ENCODE measurements at places on chromosomes 13 and 19.

DNA sequence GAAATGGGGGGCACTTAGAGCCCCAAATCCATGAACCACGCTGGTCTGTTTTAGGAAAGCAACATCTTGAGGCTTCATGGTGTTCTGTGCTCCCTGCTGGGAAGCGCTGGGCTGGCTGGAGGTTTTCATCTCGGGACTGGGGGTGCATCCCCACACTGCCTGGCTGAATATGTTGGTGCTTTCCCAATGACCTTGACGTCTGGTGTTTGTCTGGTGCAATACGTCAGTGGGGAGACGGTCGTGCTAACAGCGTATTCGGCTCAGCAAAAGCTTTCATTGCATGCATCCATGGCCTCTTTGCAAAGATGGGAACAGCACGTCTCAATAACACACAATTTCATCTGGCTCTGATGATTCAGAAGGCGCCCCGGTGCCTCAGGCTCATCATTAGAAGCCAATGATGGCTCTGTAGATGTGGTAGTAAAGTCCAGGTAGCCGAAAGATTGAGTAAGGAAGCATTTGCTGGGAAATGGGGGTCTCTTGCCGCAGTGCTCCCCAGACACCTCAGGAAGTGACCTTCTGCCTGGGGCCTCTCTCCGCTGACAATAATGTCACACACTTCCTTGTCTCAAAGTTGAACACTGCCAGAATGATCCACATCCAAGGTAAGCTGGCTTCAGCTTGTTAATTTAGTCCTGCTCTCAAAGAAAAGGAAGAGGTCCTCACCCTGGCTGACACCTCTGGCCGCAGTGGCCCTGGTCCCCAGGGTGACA, 97.7 kb downstream of the ING1 start:
- DNase-seq: no peak

DNA sequence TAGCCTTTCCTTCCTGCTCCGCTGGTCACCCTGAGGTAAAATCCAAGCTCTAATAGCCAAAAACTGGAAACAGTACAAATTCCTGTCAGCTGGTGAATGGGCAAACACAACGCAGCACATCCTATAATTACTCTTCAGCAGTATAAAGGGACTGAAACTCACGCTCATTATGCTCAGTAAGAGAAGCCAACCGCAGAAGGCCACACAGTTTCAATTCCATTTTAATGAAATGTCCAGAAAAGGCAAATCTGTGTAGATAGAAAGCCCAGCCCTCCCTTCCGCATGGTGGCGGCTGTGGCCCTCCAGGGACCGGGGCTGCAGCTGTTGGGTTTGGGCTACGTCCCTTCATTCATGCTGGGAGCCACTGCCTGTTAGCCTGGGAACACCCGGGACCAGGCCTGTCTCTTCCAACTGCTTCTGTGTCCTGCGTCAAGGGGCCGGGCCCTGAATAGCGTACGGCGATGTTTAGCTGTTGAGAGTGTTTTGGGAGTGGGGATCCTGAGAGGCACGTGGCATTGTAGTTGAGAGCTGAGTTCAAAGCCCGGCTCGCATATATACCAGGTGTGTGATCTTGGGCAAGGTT, 23.5 kb downstream of the NKPD1 start:
- no peak for DNase-seq

- no peak for DNase-seq
Observed at GRCh38 chr19:7214324-7215089, 79.7 kb downstream of the INSR start.

DNA sequence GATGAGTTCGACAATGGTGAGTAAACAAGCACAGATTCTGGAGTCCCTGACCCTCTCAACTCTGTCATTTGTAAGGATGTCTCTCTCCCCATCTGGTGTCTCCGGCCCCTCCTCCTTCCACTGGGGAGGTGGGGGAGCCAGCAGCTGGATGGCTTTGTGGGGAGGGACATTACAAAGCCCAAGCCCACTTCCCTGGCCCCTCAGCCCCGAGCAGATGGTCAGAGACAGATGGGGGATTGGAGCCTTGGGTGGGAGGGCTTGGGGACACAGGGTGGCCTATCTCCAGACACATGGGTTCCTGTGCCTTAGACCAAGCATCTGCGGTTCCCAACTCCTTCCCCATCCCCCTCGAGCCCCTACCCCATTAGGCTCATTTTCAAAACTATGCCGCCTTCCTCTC, 2.5 kb downstream of the TIMM50 start:
- no peak for DNase-seq

DNA sequence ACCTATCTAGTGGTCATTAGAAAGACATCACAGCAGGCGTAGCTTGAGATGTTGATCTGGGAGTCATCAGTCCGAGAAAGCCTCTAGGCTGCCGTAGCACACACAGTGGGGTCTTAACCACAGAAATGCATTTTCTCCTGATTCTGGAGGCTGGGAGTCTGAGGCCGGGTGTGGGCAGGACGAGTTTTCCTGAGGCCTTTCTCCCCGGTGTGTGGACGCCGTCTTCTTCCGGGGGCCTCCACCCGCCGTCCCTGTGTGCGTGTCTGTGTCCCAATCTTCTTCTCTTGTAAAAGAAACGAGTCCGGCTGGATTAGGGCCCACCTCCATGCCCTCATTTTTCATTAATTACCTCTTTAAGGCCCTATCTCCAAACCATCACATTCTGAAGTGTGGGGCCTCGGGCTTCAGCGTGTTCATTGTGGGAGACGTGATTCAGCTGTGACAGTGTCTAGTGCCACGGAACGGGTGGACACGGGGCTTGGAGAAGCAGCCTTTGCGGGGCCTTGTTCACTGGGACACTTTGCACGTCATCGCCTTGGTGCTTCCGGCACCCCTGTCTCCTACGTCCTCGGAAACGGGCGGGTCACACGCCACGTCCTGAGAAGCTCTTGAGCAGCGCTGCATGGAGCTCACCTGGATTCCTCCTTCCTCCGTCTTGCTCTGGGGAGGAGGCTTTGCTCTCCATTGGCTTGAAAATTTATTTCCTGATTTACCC, 208.9 kb upstream of the SOX1 start:
- DNase-seq: no peak

GRCh38 chr13:106562301-106562700, 5.6 kb downstream of the ARGLU1 start:
- no peak for DNase-seq

DNA sequence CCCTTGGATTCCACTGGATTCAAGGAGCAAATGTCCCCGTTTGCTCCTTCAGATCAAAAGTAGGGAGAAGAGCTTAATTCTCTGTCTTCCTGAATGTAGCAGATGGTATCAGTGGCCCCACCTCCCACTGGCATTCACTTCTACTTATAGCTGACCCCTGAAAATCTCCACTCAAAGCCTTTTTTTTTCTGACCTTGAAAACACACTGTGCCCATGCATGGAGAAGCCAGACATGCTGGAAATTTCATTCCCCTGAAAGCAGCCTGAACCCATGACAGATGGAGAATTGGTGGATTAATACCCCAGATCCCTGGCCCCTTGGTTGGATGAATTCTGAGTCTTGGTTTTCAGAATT, 76.6 kb upstream of the UBAC2 start:
- DNase-seq: no peak

DNA sequence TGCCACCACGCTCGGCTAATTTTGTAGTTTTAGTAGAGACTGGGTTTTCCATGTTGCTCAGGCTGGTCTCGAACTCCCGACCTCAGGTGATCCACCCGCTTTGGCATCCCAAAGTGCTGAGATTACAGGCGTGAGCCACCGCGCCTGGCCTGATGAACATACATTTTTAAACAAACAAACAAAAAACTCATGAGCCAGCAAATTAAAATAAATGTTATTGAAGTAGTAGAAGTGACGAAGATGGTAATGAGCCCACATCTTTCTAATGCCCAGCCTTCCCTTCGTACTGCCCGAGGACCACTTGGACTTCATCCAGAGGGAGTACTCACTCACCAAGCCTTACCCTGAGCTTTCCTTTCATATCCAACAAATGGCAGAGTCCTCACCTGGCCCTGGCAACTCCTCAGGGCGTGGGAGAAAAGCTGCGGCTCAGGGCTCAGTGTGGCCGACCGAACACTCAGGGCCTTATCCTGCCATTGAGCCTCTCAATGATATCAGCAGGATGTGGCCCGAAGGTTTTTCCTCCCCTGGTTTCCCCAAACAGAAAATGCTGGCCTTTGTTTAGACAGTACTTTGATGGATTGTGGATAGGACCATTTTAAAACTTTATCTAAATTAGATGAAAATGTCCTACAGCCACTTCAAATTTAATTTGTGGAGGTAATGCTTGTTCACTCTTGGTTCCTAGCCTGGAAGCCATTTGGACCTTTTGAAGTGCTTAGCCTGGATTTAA, 22.8 kb upstream of the ABCC4 start:
- no peak for DNase-seq

- DNase-seq: no peak
Observed at GRCh38 chr13:97403893-97404750, 29.8 kb upstream of the RAP2A start.

DNA sequence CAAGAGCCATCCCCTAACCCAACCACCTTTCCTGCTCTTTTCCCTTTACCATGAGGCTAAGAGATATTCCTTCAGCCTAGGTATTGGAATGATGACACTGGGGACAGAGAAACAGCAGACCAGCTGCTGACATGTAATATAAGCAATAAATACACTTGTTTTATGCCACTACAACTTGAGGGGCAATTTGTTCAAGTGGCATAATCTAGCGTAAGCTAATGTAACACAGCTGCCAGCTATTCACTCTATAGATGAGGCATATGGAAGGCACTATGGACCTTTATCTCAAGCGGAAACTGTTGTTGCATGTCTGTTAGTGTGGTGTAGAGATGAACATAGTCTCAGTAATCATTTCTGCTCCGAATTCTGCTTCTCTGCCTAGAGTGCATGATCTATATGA, 111.1 kb downstream of the STARD13 start:
- no peak for DNase-seq

- no peak for DNase-seq
Observed at GRCh38 chr19:29833614-29834261, 21.9 kb downstream of the CCNE1 start.

DNA sequence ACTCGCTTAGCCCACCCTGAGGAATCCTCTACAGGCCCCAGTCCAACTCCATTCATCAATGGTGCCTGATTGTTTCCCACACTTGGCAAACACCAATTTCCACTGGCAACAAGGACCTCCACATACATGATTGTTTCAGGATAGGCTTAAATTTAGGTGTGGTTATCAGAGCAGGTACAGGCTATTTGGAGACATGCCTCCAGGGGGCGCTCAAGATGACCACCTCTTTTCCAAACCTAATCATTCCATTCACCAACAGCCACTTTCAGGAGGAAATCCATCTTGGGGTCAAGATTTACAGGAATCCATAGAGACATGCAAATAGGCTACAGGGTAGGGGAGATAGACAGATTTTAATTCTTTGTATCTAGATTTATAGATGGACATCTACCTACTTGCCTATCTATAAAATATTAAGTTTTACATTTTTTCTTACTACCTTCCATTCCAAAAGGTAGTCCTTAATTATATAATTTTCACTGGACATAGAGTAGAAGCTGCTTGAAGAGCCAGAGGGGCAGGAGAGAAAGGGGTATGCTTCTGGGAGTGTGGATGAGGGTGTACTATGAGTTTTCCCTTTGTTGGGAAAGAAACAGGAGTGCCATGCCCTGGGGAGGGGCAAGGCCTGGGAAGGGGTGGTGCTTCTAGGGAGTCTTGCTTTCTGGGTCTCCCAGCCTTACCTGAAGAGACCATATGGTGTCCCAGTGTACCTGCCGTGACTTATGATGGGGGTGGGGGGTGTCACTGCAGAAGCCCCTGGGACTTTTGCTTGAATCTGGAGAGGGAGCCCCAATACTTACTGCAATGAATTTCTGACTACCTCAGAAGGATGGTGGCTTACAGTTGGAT, 14.1 kb upstream of the PCDH8 start:
- no peak for DNase-seq
